ENCODE measurements at places on chromosomes 2 and 18.
A peak's percentile ranks its signal among the peaks of the same experiment; 100 is the strongest.

DNA sequence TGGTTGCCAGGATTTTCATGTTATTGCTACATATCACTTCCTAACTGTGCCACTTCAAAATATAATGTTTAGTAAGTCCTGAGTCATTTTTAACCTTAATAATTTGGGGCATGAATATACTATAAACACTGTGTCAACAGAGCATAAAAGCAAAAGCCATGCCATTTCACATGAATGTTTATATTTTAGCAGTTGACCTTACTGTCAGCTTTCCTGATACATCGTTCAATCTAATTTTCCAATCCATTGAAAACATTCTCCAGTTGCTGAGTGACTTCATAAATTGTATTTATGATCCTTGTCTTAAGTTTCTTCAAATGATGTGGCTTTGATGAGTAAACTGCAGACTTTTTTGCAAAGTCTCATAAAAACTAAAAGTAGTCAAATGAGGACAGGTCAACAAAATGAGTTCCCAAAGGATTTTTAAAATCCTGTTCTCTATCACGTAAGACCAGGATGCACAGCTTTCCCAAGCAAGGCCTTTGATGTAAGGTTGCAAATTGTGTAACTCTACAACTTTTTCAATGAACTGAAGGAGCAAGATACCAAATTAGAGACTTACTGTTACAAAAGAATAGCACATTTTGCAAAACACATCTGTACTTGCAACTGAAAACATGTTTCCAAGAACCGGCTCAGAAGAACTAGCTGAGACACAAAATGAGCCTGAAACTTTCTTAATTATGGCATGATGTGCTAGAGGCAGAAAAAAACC lies 117.7 kb downstream of the SATB2 start:
- peak; percentile 77 for DNase-seq

DNA sequence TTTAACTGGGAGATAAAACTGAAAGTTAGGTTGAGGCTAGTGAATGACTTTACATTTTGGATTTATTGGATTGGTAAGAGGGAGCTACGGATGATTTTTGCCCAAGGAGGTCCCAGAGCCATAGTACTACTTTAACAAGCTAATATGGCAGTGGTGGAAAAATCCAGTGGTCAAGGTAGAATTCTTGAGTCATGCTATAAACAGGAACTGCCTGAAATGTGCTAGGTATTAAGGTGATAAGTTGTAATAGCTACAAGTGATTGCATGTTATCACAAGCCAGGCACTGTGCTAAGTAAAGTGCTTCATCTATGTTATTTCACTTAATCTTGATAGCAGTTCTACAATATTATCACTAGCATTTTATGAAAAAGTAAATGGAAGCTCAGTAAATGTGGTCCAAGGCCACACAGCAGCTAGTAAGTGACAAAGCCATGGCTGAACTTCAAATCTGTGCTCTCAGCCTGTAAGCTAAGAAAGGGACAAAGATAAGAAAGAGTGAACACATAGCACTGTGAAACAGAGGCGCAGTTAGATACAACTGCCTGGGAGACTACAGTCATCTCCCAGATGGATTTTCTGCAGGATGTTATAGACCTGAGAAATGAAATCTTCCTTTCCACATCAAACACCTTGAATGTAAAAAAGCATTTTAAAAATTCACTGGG lies 469.6 kb downstream of the TGIF1 start:
- DNase-seq = no peak

- no peak for DNase-seq
These were observed 29.1 kb upstream of the SLC38A11 start for GRCh38 chr2:164984428-164984827.

DNA sequence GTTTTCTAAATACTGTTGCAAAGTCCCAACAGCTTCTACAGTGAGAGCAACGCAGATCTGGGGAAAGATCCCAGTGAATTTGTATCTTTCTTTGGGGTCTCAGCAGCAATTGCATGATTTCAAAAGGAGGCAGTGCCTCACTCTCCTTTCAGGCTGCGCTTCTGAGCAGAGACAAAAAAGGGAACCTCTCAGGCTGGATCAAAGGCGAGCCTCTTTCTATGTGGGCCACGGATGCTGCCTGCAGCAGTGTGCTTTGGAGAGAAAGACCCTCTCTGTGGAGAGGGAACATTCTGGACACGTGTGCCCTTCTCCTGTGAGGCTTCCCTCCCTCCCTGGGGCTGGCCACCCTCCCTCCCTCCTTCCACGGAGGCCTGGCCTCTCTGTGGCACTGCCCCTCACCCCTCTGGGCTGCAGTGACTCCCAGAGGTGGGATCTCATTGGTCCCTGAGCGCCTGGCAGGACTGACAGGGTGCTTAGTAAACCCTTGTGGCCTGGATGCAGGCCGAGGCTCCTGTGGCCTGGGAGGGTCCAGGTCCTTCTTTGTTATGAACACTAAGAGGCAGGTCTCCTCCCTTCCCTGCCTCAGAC lies 21.6 kb upstream of the PDIA6 start:
- DNase-seq = no peak

GRCh38 chr2:35794796-35795450 lies 560.7 kb upstream of the CRIM1 start:
- no peak for DNase-seq

DNA sequence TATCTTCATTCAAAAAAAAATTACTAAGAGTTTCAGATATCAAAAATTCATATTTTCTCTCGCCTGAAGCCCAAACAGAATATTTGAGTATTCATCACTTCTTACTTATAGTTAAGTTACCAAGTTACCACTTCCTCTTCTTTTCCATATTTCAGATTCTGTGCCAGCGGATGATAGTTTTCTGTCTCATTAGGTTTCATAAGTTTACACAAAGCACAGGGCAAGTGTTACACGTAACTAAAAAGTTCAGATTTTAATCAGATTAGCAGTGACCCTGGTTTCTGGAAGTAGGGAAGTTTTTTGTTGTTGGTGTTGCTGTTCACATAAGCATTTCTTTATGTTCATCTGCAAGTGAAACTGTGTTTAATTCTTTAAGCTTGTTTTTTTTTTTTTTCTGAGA lies 10.2 kb downstream of the AFTPH start:
- DNase-seq = no peak

GRCh38 chr2:129909651-129910418 lies 69.6 kb upstream of the RAB6C start:
- no peak for DNase-seq

DNA sequence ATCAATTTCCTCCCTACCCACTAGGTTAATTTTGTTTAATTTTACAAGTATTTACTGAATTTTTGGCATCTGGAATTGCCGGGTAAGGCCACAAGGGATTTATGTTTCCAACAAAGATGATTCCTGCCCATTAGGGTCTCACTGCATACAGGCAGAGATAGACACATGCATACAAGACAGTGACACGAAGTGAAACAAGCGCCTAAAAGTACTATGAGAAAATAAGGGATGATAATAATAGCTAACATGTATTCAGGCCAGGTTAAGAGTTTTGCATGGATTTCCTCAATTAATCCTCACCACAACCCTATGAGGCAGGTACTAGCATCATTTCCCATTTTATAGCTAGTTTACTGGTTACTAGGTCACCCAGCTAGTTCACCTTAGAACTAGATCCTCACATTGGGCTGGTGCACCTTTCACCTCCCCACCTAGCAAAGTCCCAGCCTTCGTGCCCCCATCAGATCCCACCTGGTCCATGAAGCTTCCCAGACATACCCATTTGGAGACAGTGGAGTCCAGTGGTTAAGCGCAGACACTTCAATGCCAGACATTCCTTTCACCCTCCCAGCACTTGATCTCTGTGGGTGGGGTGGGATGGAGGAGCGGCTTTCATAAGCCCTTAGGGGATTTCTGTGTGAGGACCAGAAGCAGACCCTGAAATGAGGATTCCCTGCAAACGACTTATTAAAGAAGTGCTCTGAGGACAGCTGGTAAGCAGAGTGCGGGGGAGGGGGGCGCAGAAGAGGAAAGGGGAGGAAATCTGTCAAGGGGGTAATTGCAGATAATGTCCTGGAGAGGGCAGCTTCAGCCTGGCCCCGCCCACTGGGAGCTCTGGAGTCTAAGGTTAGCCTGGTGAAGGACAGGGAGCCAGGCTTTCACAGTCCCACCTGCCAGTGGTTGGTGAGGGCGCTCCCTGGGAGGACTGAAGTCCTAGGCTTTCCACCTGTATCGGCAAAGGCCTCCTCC lies 5.8 kb upstream of the DGUOK start:
- DNase-seq = no peak

GRCh38 chr2:106358081-106358480 lies 110.1 kb downstream of the RGPD3 start:
- no peak for DNase-seq

All from adipocyte (in vitro differentiated cells).